Stimulated activated CD8-positive, alpha-beta memory T cell treated with anti-CD3 and anti-CD28 coated beads, Interleukin-4, amount 100 ng/mL, for 4 hours (primary cell): ENCODE measurements at places on chromosomes 1 and 21.

GRCh38 chr1:244583358-244583982, 69.5 kb upstream of the DESI2 start:
- DNase-seq, result no peak

DNA sequence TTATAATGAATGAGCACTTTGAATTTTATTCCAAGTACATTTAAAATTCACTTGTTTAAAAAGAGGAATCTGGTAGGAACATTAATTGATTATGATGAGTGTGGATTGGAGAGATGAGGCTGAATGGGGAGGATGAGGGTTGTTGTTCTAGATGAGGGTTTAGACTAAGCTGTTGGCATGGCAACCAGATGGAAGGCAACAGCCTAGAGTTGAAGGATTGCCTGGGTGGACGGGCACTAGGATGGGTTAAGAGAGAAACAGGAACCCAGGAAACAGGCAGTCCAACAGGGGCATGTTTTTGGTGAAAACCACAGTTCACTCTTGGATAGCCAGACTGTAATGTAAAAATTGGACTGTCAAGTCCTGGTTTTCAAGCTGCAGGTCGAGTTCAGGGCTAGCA, 125.5 kb downstream of the CHRM3 start:
- no peak for DNase-seq

DNA sequence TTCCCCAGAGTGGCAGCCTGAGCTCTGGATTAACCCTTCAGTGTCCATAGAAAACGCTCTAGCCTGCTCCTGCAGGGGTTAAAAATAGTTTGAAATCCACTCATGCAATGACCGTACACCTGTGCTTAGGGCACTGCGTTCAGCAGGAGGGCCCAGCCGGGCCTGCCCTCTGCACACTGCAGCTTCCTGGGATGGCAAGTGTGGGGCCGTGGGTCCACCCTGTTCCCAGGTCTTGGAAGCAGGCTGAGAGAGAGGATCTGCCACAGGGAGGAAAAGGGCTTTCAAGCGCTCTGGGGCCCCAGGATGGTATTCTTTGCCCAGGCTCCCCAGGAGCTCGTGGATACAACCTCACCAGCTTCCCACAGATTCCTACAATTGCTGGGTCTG, 1.5 kb upstream of the S100B start:
- no peak for DNase-seq

DNA sequence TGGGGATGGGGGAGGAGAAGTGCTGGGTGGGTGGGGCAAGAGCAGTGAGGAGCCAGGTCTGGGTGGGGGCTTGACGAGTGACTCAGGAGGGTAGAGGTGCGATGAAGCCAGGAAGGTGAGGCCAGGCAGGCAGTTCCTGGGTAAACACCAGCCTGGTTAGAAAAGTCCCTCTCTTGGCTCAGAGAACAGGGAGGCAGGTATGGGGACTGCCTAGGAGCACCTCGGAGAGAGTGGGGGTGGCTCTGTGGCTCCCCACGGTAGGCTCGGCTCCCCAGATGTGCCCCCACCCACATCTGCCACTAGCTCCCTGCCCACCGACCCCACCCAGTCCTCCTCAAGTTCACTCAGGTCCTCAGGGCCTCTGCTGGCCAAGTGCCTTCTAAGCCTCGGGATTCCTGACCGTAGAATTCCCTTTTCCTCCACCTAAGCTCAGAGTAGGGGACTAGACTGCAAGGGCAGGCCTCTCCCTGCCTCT, 1.2 kb downstream of the HSPG2 start:
- no peak for DNase-seq

- no peak for DNase-seq
These were observed 216.6 kb downstream of the ATG4C start for GRCh38 chr1:63000508-63000907.

GRCh38 chr21:34122047-34122446, 48.7 kb downstream of the MRPS6 start:
- no peak for DNase-seq

DNA sequence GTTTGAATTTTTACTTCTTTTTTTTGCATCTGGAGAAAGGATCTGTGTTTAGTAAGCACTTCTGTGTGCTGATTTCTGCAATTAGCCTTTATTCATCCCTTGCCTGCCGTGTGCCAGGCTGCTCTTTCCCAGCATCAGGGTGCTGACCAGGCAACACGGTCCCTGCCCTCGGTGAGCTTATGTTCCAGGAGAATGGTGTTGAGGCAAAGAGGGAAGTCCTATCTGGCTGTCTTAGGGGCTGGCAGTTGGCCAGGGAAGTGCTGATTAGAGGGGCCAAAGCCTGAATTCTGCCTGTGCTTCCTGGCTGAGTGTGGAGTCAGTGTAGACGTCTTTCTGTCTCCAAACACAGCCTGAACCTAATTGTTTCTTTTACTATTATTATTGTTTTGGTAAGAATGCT, 187.1 kb downstream of the CAMTA1 start:
- DNase-seq, result no peak

- no peak for DNase-seq
These were observed 5.6 kb downstream of the COL8A2 start for GRCh38 chr1:36119456-36119855.

DNA sequence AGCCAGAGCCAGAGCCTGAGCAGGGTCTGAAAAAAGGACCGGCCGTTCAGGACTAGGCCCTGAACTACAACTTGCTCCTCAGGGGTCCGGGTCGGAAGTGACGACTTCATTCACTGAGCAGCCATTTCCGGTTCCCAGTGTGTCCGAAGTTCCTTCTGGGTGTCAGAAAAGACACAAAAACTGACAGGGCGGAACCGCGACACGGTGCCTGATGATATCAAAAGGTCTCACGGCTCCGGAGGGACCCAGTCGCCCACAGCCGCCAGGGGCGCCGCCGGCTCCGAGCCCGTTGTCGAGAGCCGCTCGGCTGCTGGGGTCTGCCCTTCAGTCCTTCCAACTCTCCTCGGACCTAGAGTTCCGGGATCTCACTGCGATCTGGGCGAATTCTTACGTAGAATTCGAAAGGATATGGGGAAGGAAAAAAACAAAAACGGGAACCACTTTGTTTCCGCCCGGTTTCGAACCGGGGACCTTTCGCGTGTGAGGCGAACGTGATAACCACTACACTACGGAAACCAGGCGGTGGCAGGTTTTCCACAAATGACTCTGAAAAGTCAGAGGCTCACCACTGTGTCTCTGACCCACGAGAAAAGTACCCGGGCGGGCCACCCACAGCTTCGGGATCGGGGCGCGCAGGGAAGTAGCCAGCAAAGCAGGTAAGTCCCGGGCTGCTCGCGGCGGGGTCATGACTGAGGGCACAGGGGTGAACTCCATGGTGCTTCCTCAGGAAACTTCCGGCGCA, 31.8 kb upstream of the CFAP126 start:
- peak; percentile 98 for DNase-seq

- DNase-seq, result no peak
These were observed 82.0 kb upstream of the ESRRG start for GRCh38 chr1:216805233-216805632.

- no peak for DNase-seq
These were observed 31.4 kb downstream of the FAAP20 start for GRCh38 chr1:2163205-2163604.
